Gastroesophageal sphincter (tissue), 4 donors: ENCODE measurements at places on chromosomes 5 and 9. TPM values are rescaled to one million over a fixed set of nuclear protein-coding genes. Genes with fewer than 3 reads are reported as not detected.

DNA sequence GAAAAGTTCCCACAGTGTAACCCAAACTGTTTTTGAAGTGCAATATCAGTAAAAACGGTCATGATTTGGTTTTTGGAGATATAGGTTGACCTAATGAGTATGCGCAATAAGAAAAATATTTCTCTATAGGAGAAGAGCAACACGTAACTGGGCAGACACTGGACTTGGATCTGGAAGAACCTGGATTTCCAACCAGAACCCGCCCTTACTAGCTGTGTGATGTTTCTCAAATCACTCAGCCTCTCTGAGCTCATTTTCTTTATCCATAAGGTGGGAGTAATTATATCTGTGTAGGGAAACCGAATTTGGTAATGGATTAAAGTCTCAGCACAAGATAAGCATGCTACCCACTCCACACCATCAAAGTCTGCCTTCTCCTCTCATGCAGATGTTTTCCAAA, 169.1 kb downstream of the COL23A1 start:
- H3K4me3 ChIP-seq: no peak overlapping the region
- no peaks in the 10 kb centered on the region for H3K4me1 ChIP-seq
- H3K27ac ChIP-seq: no peak overlapping the region
- H3K36me3 ChIP-seq: no peaks in the 10 kb centered on the region
- ATAC-seq: no peak

GRCh38 chr5:132480042-132480441, 10.5 kb downstream of the IRF1 start:
- no peaks in the 10 kb centered on the region for H3K27me3 ChIP-seq
- H3K27ac ChIP-seq: no peak overlapping the region
- H3K4me3 ChIP-seq: no peak overlapping the region
- H3K36me3 ChIP-seq: no peaks in the 10 kb centered on the region

- no peak overlapping the region for H3K4me3 ChIP-seq
- ATAC-seq: no peak
- H3K27me3 ChIP-seq: peaks cover 40% of the 10 kb centered on the region
- H3K36me3 ChIP-seq: no peaks in the 10 kb centered on the region
- no peak overlapping the region for H3K27ac ChIP-seq
Observed at GRCh38 chr5:175614223-175614815, 43.6 kb upstream of the HRH2 start.

DNA sequence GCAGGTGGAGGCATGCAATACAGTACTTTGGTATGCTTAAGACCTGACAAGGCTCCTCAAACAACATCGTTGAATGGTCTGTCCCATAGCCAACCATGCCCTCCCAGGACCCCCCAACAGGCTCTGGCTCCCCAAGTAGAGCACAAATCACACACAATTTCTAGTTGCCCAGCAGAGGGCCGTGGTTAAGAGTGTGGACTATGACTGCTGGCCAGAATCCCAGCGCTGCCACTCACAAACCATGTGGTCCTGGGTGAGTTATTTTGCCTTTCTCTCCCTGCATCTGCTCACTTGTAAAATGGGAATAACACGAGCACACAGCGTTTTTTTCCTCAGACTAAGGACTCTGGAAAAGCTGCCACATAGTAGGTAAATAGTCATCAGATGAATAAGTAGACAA, 6.5 kb downstream of the CKMT2 start:
- H3K4me1 ChIP-seq: peaks cover 7% of the 10 kb centered on the region
- no peak overlapping the region for H3K27ac ChIP-seq
- no peak for ATAC-seq
- H3K36me3 ChIP-seq: no peaks in the 10 kb centered on the region
- H3K4me3 ChIP-seq: no peak overlapping the region

- ATAC-seq: peak; percentile 35
- no peaks in the 10 kb centered on the region for H3K4me1 ChIP-seq
- no peaks in the 10 kb centered on the region for H3K36me3 ChIP-seq
- H3K4me3 ChIP-seq: no peak overlapping the region
- H3K27ac ChIP-seq: no peak overlapping the region
Observed at GRCh38 chr5:172380301-172380986, 73.9 kb downstream of the SH3PXD2B start.

THOC3 gene
- total RNA-seq: 26.1 TPM

SIL1 gene
- total RNA-seq: 33.9 TPM

DNA sequence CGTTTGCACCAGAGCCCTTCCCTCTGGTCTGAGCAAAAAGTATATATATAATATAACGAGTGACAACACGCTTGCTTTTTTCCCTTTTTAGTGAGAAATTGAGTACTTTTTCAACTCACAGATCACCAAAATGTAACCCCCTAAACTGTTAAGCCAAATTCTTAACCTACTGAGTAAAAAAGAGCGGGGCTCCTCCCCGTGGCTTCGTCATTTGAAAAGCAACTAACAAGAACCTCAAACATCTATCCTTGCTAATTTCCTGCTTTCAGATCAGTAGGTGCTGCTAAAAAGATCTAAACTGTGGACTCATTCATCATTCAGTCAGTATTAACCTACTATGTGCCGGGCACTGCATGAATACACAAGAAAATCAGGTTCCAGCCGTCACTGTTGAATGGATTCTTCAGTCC, 1.0 kb upstream of the PTBP3 start:
- H3K4me3 ChIP-seq: peak overlapping the region; percentile 100
- no peaks in the 10 kb centered on the region for H3K4me1 ChIP-seq
- peak overlapping the region; percentile 100 for H3K27ac ChIP-seq
- no peaks in the 10 kb centered on the region for H3K27me3 ChIP-seq
- ATAC-seq: no peak

- ATAC-seq: no peak
- no peaks in the 10 kb centered on the region for H3K36me3 ChIP-seq
- no peaks in the 10 kb centered on the region for H3K27me3 ChIP-seq
- H3K4me1 ChIP-seq: no peaks in the 10 kb centered on the region
Observed at GRCh38 chr5:18761801-18762200, 1127.5 kb downstream of the TAF11L14 start.

DNA sequence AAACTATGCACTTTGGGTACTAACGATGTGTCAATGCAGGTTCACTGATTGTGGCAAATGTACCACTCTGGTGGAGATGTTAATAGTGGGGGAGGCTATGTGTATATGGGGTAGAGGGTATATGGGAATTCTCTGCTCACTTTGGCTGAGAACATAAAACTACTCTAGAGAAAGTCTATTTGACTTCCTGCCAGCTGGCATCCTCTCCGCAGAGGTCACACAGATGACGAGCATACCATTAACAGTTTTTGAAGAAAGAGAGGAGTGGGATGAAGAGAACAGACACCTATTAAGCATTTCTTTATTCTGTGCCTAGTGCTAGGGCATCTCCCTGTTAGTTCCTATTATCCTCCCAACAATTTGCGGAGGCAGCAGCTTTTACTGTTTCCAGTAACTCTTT, 58.4 kb upstream of the TRIM32 start:
- H3K27ac ChIP-seq: no peak overlapping the region
- ATAC-seq: no peak
- no peaks in the 10 kb centered on the region for H3K4me1 ChIP-seq
- H3K4me3 ChIP-seq: no peak overlapping the region
- no peaks in the 10 kb centered on the region for H3K27me3 ChIP-seq

DNA sequence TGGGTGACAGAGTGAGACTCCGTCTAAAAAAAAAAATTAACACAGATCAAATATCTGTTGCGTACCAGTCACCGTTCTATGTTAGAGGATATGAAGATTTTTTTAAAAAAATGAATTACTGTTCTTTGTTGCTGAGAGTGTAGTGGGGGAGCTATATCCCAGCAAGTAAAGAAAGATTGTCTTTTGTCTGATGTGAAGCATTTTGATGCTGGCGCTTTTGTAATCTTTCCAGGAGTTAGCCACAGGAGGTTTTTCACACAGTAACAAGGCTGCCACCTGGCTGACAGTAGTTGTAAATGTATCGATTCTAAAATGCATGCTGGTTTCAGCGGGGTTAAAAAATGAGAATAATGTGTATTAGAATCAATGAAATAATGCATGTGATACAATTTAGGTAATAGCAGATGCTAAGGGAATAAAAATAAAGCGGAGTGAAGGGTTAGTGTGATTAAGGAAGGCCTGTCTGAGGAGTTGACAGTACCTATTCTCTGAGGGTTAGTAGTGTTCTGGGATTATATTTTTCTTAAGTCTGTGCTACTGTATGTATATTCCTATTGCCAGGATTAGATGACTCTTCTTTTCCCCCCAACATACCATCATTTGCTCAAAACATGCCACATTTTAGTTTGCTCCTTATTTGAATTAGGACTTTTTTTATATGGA, 3.4 kb downstream of the LMNB1 start:
- no peak overlapping the region for H3K27ac ChIP-seq
- no peaks in the 10 kb centered on the region for H3K4me1 ChIP-seq
- no peak for ATAC-seq
- H3K4me3 ChIP-seq: no peak overlapping the region
- H3K27me3 ChIP-seq: no peaks in the 10 kb centered on the region

DNA sequence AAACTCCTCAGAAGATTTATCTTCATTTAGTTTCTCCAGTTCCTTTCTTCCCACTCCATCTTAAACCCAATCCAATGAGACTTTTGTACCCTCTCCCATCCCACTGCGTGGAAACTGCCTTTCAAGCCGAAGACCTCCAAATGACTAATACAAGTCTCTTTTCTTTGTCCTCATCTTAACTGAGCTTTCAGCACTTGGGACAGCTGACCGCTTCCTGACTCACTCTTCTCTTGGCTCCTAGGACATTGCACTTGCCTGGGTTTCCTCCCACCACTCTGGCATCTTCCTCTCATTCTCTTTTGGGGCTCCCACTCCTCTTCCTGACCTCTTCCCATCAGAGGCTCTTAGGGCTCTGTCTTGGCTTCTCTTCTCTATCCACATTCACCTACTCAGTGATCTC, 243.7 kb downstream of the HSPA4 start:
- H3K4me3 ChIP-seq: no peak overlapping the region
- no peak overlapping the region for H3K27ac ChIP-seq
- H3K27me3 ChIP-seq: no peaks in the 10 kb centered on the region
- no peaks in the 10 kb centered on the region for H3K36me3 ChIP-seq
- H3K4me1 ChIP-seq: no peaks in the 10 kb centered on the region

- H3K4me1 ChIP-seq: peaks cover 14% of the 10 kb centered on the region
- H3K4me3 ChIP-seq: peak overlapping the region; percentile 67
- H3K27me3 ChIP-seq: no peaks in the 10 kb centered on the region
- H3K27ac ChIP-seq: no peak overlapping the region
- H3K36me3 ChIP-seq: peaks cover 24% of the 10 kb centered on the region
Observed at GRCh38 chr5:98777295-98777694, 3.8 kb downstream of the RGMB start.

DNA sequence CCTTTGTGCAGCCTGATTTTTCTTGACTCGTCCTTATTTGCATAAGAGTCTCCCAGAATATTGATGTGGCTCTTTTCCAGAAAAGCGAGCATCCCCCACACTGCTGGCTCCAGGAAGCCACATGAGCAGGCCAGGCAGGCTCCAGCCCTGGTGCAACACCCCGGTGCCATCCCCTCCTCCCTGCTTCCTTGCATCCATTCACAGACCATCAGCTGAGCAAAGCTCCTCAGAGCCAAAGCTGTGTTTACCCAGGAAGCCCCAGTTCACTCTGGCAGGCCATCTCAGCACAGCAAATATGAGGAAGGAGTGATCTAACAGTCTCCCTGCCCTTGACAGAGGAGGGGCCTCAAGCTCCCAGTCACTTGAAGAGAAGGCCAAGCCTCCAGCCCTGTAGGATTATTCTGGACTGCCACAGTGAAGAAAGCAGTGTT, 34.4 kb downstream of the INSYN2B start:
- H3K4me3 ChIP-seq: no peak overlapping the region
- H3K27ac ChIP-seq: no peak overlapping the region
- ATAC-seq: peak; percentile 60
- no peaks in the 10 kb centered on the region for H3K27me3 ChIP-seq

GMCL2 gene
- total RNA-seq: not detected

DNA sequence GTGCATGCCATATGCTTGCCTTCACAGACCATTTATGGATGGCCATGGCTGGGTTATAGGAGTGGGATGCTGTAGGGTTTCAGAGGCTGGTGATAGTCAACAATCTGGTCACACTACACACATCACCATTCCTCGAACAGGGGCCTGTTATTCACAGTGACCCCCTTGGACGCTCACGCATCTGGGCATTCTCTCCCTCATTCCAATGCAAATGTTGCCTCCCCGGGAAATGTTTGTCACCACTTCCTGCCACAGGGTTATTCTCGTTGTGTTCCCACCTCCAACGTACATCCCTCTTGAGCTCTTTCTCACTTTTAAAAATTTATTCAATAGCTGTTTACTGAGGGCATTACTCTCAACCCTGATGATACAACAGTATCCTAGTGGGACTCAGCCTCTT, 135.4 kb downstream of the SCAMP1 start:
- H3K4me1 ChIP-seq: no peaks in the 10 kb centered on the region
- H3K27me3 ChIP-seq: no peaks in the 10 kb centered on the region
- no peak overlapping the region for H3K27ac ChIP-seq

GRCh38 chr5:124952566-124952965, 206.1 kb upstream of the ZNF608 start:
- H3K27ac ChIP-seq: no peak overlapping the region
- no peak for ATAC-seq
- H3K27me3 ChIP-seq: no peaks in the 10 kb centered on the region
- H3K4me1 ChIP-seq: no peaks in the 10 kb centered on the region

- H3K36me3 ChIP-seq: no peaks in the 10 kb centered on the region
- H3K27me3 ChIP-seq: no peaks in the 10 kb centered on the region
- ATAC-seq: no peak
- H3K4me3 ChIP-seq: no peak overlapping the region
- H3K27ac ChIP-seq: peak overlapping the region; percentile 42
Observed at GRCh38 chr5:124669956-124670721, 76.3 kb downstream of the ZNF608 start.

CFAP157 gene
- total RNA-seq: not detected

GRCh38 chr9:61666849-61667371, 477.1 kb downstream of the SPATA31A7 start:
- ATAC-seq: no peak
- H3K4me1 ChIP-seq: no peaks in the 10 kb centered on the region
- no peaks in the 10 kb centered on the region for H3K36me3 ChIP-seq
- no peaks in the 10 kb centered on the region for H3K27me3 ChIP-seq
- no peak overlapping the region for H3K27ac ChIP-seq

- ATAC-seq: no peak
- H3K4me3 ChIP-seq: no peak overlapping the region
- H3K4me1 ChIP-seq: no peaks in the 10 kb centered on the region
- H3K27me3 ChIP-seq: peaks cover 34% of the 10 kb centered on the region
- H3K27ac ChIP-seq: no peak overlapping the region
Observed at GRCh38 chr9:131100445-131100844, 4.1 kb downstream of the AIF1L start.

- no peak overlapping the region for H3K4me3 ChIP-seq
- no peak overlapping the region for H3K27ac ChIP-seq
- H3K36me3 ChIP-seq: no peaks in the 10 kb centered on the region
- H3K27me3 ChIP-seq: no peaks in the 10 kb centered on the region
Observed at GRCh38 chr9:76159293-76159926, 234.8 kb downstream of the RFK start.

GRCh38 chr5:135313405-135313804, 85.6 kb downstream of the MACROH2A1 start:
- no peak for ATAC-seq
- no peak overlapping the region for H3K27ac ChIP-seq
- H3K4me3 ChIP-seq: no peak overlapping the region
- no peaks in the 10 kb centered on the region for H3K4me1 ChIP-seq
- H3K36me3 ChIP-seq: no peaks in the 10 kb centered on the region
